Activated CD4-positive, CD25-positive, alpha-beta regulatory T cell (primary cell): ENCODE measurements at places on chromosomes 4 and X.

- DNase-seq, result no peak
Measured at GRCh38 chr4:40811956-40812355, 62.2 kb downstream of the NSUN7 start.

DNA sequence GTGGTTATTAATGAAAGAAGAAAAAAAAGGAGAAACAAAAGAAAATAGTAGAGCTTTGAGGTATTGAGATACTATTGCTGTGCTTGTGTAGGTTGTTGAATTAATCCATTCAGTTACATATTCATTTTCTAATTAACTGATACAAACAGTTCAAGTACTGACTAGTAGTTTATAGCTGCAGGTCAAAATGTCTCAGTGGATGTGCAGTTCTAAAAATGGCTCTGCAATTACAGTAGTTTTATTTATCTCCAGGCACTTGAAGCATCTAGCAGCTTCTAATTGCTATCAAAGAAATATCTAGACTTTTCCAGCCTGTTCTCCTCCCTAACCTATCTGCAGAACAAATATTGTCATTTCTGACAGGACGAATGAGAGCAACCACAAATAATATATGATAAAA, 1887.7 kb upstream of the PCDH7 start:
- no peak for DNase-seq

- DNase-seq, result no peak
Measured at GRCh38 chr4:41747230-41748055, 1.1 kb downstream of the PHOX2B start.

DNA sequence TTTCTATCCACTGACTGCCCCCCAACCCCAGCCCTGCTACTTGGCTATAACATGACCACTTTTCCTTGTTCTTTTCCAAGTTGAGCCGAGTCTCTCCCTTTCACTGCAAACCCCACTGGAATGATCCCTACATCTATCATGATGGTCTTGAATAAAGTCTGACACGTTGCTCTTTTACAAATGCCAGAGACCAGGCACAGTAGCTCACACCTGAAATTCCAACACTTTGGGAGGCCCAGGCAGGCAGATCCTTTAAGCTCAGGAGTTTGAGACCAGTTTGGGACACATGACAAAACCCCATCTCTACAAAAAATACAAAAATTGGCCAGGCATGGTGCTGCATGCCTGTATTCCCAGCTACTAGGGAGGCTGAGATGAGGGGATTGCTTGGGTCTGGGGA, 100.9 kb downstream of the WDFY3 start:
- DNase-seq, result no peak

GRCh38 chr4:87406462-87406861, 15.5 kb upstream of the HSD17B11 start:
- DNase-seq, result no peak

GRCh38 chr4:146342600-146343192, 128.4 kb downstream of the REELD1 start:
- no peak for DNase-seq

DNA sequence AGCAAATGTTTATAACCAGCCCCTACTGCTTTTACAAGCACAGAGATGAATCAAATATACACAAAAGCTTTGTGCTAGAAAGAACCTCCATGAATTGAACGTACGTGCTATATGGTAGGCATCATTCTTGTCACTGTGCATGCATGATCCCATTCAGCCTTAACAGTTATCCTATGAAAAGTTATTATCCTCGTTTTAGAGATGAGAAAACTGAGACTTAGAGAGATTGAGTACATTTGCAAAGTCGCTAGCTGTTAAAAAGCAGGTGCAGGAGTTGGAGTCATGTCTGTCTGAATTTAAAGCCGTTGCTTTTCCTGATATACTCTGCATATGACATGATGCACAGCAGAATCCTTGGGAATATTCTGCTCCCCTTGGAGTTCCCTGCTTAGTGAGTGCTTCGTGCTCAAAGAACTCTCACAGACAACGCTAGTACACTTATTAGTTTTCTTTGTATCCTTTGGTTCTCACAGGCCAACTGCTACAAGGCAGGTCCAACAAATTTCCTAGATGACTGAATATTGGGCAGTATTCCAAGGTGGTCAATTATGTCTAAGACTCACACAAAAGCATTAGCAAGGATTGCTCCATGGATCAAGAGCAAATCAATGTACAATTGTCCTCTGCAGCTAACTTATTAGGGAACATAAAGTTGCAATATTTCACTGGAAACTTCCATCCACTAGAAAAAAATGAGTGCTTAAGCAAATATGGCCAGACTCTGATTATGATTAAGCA, 42.8 kb upstream of the TRIM2 start:
- no peak for DNase-seq

- no peak for DNase-seq
Measured at GRCh38 chr4:110484767-110485166, 8.8 kb downstream of the ENPEP start.

GRCh38 chr4:148060264-148061140, 328.6 kb downstream of the ARHGAP10 start:
- no peak for DNase-seq

DNA sequence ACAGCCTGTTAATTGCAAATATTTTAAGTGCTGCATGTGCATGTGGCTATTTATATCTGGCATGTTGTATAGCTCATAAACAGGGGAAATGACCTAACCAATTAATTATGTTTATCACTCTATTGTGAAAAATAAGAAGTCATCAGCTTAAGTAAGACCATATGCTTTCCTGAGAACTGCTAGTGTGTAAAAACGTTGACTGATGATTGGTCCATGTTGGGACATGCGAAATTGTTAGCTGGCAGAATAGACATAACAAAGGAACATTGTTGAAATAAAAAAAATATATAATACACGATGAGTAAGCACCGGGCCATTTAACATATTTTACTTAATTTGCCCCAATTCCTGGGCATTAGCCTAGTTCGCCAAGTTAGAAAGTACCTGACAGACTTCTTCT, 207.5 kb downstream of the ANK2 start:
- no peak for DNase-seq

- no peak for DNase-seq
Measured at GRCh38 chr4:61739887-61740286, 539.8 kb downstream of the ADGRL3 start.

DNA sequence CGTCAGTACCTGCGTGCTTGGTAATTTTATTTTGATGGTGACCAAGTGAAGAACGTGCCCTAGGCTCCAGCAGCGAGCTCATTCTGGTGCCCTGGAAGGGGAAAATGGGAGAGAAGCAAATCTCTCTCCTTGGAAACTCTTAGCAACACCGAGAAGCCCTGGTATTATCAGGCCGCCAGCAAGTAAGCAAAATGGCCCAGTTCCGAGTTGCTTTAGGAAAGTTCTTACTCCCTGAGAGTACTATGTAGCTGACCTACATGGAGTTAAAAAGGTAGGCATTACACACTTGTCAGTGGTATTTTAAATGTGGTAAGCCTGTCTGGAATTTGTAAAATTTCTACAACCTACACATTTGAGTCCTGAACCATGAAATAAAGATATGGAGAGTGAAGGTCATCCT, 146.4 kb downstream of the CPEB2 start:
- no peak for DNase-seq

DNA sequence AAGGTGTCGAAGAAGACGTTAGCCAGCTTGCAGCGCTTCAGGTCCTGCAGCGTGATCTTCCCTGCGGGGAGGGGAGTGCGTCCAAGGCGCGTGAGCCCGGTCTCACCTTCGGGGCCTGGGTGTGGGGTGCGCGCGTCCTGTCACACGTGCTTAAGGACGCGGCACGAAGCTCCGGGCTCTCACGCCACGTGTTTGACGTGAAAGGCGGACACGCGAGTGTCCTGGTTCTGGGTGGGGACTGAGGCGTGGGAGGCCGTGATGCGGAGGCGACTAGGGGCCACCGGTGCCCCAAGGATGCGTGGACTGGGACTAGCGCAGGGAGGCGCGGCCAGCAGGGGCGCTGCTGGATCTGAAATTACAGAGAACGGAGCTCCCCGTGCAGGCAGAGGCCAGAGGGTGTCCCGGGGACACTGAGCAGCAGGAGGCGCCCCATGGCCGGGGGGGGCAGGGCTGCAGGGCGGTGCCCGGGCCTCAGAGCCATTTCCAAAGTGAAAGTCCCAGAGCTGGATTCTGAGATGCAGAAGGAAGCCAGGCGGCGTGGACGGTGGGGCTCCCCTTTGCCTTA, 20.3 kb upstream of the GTPBP6 start:
- DNase-seq, result no peak

DNA sequence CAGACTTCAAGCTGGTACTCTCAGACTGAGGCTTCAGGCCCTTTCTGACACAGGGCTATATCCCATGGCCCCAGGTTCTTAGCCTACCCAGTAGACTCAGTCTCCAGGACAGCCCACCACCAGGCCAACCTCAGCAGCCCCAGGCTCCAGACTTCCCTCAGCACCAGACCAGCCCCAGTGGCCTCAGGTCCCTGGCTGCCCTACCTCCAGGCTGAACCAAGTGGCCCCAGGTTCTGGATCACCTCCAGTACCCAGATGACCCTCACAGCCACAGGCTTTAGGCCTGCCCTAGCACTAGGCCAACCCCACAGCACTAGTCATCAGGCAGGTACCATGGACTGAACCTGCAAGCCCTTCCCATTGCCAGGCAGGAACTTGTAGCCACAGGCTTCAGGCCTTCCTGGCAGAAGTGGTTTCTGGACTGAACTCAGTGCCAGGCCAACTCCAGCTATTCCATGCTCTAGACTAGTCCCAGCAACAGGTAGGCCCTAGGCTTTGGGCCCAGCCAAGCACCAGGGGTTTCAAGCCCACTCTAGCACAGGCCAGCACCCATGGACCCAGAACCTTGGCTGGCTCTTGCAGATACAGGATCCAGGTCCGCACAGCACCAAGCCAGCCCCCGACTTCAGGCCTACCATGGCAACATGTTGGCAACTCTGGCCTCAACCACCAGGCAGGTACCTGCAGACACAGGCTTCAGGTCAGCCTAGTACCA, 45.7 kb upstream of the MAGED4 start:
- no peak for DNase-seq

- DNase-seq, result no peak
Measured at GRCh38 chr4:113404167-113404571, 354.7 kb downstream of the ANK2 start.

DNA sequence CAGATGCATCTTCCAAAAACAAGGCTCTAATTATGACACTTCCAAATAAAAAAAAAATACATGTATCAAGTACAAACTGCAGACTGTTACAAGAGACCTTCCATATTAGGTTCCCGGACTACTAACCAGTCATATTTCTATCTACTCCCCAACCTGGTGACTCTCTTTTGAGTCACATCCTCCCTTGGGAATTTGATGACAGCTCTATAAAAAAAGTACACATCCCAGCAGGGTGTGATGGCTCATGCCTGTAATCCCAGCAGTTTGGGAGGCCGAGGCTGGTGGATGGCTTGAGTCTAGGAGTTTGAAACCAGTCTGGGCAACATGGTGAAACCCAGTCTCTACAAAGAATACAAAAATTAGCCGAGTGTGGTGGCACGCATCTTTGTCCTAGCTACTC, 14.9 kb downstream of the RPGR start:
- no peak for DNase-seq

GRCh38 chr4:182918791-182919302, 1.7 kb upstream of the DCTD start:
- DNase-seq, result no peak

GRCh38 chr4:70778888-70779422, 57.2 kb downstream of the RUFY3 start:
- no peak for DNase-seq

GRCh38 chr4:66123831-66124413, 453.6 kb upstream of the EPHA5 start:
- DNase-seq, result no peak

DNA sequence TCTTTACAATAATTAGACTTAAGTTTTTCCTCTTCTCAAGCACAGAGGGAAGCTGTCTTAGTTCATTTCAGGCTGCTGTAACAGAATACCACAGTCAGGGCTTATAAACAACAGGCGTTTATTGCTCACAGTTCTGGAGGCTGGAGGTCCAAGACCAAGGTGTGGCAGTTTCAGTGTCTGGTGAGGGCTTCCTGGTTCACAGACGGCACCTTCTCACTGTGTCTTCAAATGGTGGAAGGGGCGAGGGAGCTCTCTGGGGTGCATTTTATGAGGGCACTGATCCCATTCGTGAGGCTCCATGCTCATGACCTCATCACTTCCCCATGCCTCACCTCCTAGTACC, 115.7 kb upstream of the MXRA5 start:
- DNase-seq, result no peak

GRCh38 chr4:165583341-165583740, 204.5 kb downstream of the CPE start:
- no peak for DNase-seq

DNA sequence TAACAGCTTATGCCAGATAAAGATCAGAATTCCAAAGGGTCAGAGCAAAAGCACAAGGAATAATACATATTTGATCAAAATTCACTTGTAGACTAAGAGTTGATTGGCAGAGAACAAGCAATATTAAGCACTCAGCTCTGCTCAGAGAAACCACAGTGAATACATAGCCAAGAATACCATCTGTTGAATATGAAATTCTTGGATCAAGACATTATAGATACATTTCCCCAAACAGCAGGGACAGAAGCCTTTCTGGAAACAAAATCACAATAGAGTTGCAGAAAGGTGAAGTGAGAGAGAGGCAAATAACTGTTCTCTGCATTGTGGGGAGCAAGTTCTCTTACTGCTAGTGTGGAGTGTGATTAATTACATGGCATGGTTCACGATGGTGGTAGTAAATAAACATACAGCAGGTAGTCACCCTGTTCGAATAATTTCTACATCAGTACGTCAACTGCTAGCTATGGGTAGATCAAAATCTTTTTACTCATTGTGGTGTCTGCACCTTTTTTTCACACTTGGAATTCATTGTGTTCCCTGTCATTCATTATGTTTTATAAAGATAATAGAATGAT, 366.7 kb downstream of the PCDH7 start:
- DNase-seq, result no peak

GRCh38 chrX:38103857-38104812, 97.8 kb downstream of the SYTL5 start:
- DNase-seq, result no peak

DNA sequence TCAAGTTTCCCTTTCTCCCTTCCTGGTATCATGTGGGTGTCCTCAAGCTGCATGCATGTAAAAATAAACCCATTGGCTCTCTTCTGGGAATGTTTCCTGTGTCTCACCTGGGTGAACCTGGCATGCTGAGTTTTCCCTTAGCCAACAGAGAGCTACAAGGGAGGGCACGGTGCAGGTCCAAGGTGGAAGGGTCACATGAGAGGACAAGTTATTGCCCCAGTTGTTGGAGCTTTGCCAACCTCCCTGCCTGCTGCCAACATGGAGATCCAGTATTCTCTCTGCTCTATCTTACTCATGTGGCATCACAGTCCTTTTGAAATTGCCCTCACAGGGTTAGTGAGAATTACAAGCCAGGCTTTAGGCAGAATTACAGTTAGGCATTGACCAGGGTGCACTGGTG, 196.1 kb upstream of the GYPA start:
- DNase-seq, result no peak

- no peak for DNase-seq
Measured at GRCh38 chr4:78058591-78059523, 1.7 kb downstream of the FRAS1 start.
